CD4-positive, alpha-beta memory T cell (primary cell): ENCODE measurements at places on chromosomes 4 and X.

DNA sequence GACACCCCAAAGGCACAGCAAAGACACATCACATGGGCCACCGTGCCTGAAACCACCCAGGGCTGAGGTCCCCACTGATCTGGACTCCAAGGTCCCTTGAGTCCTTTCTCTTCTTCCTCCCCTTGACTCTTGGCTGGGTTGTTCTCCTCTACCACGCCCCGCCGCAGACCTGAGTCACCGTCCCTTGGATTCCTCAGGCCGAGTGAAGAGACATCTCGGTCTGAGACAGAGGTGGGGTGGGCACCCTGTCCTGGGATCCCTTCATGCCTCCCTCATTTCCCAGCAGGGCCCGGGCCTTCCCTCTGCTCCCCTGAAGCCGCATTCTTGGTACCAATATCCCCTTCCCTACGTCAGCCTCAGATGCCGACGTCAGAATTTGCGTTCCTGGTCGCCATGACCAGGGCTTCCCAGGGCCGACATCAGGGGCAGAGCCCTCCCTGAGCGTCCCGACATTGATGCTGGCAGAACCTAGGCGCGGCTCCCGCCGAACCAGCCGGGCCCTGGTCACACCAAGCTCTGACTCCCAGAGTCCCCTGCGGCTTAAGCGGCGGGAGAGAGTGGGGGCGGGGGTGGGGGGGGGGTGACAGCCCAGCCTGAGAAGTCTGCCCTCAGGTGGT is 498 bp downstream of the MAGEA10 start:
- DNase-seq: no peak

GRCh38 chr4:69095301-69095731 is 958 bp upstream of the UGT2B7 start:
- DNase-seq: no peak

DNA sequence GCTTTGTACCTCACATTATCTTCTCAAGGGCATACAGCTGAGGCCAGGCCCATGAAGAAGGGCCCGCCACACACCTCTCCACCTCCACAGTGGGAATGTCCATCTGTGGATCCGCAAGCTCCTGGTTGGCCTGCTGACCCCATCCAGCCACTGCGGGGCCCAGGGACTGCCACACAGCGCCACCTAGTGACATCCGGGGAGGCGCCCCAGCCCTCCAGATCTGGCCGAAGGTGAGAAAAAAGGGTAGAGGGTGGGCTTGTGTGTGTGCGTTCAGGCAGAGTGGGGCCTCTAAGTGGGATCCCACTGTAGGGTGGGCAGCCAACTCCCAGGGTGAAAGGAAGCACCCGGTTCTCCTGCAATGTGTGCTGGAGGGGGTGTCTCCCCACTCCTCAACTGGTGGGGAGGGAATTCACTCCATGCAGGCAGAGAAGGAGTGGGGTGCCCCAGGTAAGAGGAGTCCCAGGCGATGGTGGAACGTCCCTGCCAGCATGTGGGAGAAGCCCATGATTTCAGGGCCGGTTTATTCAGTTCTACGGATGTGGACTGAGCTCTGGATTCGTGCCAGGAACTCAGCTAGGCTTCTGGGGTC is 117.3 kb downstream of the ENPP6 start:
- DNase-seq: no peak

DNA sequence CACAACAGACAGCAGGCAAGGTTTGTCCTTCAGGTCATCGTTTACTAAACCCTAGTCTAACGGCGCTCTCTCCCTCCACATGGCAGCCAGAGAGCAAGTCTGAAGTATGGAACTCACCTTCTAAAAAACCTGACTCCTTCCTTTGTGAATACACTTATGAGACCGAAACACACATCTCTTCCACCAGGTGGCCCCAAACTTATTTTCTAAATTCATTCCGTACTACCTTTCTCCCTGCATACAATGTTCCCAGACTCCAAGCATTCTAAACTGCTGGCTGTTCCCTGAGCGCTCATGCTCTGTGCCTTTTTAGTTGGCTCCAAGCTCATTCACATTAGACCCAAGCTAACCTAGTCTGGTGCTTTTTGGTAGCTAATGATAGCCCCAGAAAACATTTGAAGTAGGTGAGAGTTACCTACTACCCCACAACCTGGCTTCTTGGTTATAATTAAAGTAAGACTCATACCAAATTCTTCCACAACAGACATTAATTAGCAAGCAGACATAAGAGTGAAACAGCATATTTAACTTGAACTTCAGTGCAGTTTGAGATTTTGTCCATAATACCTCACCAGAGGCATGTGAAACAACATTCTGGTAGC is 67.6 kb upstream of the DCLK2 start:
- DNase-seq: no peak

DNA sequence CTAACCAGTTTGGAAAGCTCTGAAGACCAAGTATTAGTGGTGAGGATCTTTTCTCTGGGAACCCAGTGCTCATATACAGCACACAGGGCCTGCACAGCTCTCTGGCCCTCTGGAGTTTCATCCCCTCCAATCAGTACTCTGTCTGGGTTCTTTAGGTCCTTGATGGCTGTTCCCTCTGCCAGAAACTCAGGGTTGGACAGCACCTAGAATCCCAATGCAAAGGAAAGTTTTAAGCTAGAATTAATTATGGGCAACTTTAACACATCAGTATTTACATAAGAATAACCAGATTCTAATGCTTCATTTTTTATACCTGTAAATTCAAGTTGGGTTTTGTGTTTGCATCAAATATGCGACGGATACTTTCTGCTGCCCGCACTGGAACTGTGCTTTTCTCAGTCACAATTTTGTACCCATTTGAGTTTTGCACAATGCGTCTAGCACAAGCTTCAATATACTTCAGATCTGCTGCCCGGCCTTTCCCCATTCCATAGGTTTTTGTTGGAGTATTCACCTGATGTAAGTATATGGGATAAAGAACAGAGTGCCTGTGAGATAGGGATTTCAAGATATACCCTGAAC is 16.8 kb downstream of the UGDH start:
- no peak for DNase-seq

DNA sequence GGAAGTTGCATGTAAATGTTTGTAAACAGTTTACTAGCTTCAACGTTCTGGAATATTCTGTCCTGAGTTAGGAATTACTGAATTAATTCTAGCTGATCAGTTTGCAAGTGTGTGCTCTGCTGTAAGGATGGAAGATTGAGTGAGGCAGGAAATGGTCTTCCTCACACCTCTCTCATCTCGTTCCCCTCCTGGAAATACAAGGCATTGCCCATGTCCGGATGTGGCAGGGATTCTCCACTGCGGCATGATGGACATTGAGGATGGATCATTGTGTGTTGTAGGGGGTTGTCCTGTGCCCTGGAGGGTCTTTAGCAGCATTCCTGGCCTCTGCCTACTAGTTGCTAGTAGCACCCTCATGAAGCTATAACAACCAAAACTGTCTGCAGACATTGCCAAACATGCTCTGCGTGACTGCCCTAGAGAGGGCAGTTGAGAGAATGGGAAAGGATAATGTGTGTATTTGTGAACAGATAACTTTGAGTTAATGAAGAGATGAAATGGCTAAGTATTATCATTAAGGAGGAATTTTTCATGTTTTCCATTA is 12.6 kb downstream of the CA5B start:
- no peak for DNase-seq

DNA sequence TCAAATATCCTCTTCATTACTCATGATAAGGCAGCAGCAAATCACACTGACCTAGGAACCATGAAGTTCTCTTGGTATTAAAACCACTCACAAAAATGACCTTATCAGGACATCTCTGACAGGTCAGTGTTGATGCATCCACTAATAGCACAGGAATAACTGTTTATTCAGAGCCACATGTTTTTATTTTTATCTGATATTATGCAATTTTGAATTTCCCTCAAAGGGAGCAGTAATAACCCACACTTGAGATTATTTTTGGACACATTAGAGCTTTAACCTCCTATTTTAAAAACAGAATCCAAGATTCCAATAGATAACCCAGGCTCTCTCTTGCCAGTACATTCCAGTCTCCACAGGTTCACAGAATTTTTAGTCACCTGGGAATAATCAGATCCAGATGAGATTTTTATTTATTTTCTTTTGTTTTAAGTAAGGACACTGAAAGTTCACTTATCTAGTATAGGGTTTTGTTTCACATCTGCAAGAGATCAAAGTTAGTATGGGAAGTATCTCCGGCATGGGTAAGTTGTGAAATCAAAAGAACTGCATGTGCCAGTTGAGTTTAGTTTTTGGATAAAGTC is 36.3 kb upstream of the MYOZ2 start:
- no peak for DNase-seq

DNA sequence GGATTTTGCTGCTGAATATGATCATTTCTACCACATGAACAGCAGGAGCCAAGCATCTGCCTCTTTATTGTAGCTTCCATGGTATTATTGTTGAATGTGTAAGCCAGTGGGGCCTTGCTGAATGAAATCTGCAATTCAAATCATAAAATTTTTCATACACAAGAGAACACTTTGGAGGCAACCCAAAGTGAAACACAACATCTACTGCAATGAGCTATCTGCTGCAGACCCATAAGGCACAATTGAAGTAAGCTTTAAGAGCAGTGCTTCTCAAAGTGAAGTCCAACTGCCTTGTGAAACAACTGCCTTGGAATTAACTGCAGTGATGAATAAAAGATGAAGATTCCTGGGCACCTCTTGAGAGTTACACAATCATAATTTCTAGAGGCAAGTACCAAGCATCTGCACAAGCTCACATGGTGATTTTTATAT is 626.3 kb upstream of the INTU start:
- DNase-seq: no peak

DNA sequence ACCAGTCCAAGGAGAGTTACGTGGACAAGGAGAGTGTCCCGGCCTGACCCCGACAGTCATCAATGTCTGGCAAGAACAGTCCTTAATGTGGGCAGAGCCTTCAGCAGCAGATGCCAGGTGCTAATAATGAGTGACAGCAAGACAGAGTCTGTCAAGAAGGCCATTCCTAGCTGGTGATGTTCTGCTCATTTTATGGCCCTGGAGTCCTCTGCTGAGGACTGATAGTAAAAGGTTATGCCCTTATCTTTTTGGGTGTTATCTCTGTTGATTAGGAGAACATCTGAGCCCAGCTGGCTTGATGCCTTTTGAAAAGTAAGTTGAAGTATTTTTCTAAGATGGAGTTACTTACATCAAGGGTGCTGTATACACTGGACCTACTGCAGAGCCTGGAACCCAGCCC is 67.3 kb downstream of the SLC34A2 start:
- DNase-seq: no peak

DNA sequence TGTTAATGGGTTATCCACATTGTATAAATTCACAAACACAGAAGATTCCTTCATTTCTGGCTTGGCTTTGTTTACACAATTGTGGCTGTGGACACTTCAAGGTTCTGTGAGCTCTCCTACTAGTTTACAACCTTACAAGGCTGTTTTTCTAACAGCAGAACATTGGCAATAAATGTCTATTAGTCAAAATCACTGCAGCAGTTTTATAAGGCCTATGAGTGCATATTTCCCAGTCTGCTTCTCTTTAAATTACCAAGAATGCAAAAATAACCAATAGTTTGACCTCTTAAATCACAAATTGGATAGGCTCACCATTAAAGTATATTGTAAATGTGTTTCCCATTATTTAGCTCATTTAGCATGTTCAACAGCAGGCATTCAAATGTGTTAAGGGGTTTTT is 239.2 kb downstream of the DKK2 start:
- no peak for DNase-seq

DNA sequence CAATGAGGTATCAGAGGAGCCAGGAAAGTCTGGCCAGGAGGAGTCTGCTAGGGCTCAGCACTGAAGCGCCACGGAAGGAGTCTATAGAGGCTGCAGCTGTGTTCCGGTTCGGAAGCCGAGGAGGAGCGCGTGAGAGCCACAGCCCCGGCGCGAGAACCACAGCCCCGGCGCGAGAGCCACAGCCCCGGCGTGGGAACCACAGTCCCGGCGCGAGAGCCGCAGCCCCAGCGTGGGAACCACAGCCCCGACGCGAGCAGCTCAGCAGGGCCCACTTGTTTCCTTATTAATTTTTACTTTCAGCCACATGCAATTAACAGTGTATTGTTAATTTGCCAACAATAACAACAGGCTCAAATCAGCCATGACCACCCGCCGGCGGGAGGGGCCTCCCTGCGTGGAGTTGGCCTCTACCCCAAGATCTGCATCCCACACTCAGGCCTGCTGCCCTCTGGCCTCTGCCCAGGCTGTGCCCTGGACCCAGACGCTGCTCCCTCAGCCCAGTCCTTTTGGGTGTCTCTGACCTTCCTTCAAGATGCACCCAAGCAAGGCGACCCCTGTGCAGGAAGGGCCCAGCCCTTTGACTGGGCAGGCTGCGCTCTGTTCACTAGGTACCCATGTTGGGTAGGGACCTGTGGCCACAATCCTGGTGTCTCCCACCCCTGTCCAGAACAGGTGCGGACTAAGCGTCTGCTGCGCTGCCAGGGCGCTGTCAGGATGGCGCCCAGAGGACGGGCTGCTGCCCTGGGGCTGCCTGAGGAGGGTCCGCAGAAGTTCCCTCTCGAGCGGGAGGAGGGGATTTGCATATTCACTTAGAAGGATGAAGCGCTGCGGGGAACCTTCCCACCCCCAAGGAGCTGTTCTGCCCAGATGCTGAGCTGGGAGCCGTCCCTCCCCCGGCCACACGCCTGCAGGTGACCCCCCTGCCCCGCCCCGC is 113.8 kb downstream of the ADRA2C start:
- peak; percentile 23 for DNase-seq

DNA sequence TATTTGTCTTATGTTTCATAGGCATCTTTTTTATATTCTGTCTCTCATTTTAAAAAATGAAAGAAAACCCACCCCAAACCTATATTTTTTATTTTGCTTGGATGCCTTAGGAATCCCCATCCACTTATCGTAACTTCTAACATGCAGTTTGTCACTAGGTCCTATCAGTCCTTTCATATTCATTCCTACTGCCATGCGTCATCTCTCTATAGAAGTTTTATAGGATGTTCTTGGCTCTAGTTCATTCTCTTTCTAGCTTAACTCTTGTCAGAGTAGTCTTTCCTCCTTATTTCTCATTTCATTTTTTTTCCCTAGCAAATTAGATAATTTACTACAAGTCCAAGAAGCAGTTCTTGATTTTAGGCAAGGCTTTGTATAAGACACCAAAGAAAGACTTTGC is 92.7 kb downstream of the LARP1B start:
- no peak for DNase-seq

GRCh38 chr4:21757248-21757647 is 191.3 kb downstream of the KCNIP4 start:
- DNase-seq: no peak

GRCh38 chrX:136063340-136064079 is 78.3 kb downstream of the SLC9A6 start:
- DNase-seq: no peak

DNA sequence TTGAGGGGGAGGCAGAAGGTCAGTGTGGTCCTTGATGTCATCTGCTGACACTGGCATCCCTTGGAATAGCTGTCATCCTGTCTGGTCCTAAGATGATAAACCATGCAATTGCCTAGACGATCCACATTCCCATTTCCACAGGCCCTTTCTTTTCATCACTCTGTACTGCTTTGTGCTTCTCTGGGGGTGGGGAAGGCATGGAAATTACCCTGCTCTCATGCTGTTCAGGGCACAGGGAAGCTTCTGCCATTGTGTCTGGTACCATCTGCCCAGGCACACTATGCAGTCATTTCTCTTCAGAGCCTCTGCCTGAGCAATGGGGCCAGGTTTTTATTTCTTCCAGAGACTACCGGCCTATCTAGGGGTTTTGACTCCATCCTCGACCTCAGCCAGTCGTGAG is 49.7 kb upstream of the ELOVL6 start:
- no peak for DNase-seq

- DNase-seq: no peak
These were observed 802.6 kb downstream of the PDHA2 start for GRCh38 chr4:96642490-96642889.

- no peak for DNase-seq
These were observed 37.9 kb downstream of the FAT1 start for GRCh38 chr4:186685767-186686183.

- no peak for DNase-seq
These were observed 187.8 kb upstream of the NHS start for GRCh38 chrX:17187136-17187756.

GRCh38 chrX:40863671-40864070 is 128.3 kb upstream of the MED14 start:
- DNase-seq: no peak
